ENCODE measurements at places on chromosomes 12 and 14.

DNA sequence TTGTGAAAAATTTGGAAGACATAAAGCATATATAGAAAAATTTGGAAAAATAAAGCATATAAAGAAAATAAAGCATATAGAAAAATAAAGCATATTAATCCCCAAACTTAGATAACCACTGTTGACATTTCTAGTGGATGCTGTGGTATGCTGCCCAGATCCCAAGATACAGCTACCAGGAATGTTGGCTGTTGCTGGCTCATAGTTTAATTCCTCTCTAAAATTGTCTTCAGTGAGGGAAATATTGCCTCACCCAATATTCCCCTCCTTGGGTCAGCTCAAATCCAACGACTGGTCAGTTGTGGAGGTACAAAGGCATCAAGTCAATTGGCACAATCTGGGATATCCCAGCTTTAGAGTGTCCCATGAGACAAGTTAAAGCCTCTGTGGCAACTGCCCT is 10.1 kb upstream of the KICS2 start:
- no peak for DNase-seq

- DNase-seq = no peak
These were observed 16.9 kb upstream of the KRT7 start for GRCh38 chr12:52216100-52216499.

- no peak for DNase-seq
These were observed 377.1 kb upstream of the RGS6 start for GRCh38 chr14:71554959-71555612.

DNA sequence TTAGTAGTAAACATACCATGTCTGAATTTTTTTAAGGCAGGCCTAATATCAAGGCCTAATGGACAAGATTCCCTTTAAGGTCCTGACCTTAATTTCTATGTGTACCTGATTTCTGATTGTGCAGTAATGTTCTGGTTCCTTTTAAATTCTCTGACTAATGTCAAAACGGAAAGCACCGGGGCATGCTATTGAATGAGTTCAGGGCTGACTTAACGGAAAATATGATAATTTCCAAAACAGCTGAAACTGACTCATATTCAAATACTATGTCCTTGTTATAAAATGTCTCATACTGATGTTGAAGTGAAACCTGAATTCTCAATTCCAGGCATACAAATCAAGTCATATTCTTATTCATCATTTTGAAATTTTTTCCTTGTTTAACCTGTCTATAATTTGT is 6.7 kb downstream of the TAS2R43 start:
- DNase-seq = no peak

- DNase-seq = no peak
These were observed 4.5 kb upstream of the HDAC7 start for GRCh38 chr12:47824198-47824597.

GRCh38 chr12:31745242-31745641 is 16.4 kb upstream of the AMN1 start:
- DNase-seq = no peak

DNA sequence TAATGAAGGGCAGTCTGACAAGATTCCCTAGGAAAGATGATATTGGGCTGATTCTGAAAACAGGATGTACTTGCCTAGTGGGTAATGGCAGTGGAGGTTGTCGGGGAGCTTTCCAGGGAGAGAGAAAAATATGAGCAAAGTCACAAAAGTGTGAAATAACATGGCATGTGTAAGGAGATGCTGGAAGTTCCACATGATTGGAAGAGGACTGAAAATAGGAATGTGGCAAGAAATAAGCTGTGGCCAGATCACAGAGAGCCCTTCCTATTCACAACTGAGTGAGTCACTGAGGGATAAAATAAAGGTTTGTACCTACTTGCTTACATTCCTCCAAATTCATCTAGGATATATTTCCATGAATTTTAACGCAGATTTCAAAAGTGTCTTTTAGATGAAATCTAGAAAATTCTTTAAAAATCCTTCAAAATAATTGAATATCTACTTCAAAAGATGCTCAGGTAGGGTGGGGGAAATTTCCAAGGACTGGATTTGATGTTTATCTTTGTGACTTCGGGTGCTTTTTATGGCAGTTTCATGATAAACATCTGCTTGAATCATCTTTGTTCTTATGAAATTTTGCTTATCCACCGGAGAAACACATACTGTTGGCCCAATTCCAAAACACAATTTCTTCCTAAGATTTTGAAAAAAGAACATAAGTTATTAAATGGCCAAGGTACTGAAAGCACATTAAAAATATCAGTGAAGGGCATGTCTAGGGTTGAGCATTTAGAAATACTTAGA is 36.3 kb upstream of the SLC2A13 start:
- DNase-seq = no peak

DNA sequence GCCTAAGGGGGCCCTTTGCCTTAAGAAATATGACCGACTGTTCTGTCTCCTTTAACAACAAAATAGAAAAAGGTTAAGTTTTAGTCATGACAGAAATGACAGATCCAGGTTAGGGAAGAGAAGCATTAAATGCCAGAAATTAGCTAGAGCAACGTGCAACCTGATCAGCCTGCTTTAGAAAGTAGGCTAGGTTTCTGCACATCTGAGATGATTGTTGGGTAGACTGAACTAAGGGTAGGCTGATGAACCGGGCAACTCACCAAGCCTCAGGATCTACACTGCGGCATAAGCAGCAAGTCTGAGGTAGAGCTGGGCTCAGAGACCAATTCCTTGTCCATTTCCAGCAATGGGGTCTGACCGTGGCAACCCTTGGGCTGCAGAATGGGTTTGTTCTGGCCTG is 29.4 kb downstream of the NPC2 start:
- DNase-seq = no peak

- no peak for DNase-seq
These were observed 953.8 kb downstream of the TRHDE start for GRCh38 chr12:73225941-73226340.

- no peak for DNase-seq
These were observed 7.2 kb upstream of the C1R start for GRCh38 chr12:7099290-7099996.

- no peak for DNase-seq
These were observed 95.7 kb upstream of the ESRRB start for GRCh38 chr14:76280221-76280620.

GRCh38 chr12:89427508-89428156 is 75.3 kb upstream of the DUSP6 start:
- no peak for DNase-seq

DNA sequence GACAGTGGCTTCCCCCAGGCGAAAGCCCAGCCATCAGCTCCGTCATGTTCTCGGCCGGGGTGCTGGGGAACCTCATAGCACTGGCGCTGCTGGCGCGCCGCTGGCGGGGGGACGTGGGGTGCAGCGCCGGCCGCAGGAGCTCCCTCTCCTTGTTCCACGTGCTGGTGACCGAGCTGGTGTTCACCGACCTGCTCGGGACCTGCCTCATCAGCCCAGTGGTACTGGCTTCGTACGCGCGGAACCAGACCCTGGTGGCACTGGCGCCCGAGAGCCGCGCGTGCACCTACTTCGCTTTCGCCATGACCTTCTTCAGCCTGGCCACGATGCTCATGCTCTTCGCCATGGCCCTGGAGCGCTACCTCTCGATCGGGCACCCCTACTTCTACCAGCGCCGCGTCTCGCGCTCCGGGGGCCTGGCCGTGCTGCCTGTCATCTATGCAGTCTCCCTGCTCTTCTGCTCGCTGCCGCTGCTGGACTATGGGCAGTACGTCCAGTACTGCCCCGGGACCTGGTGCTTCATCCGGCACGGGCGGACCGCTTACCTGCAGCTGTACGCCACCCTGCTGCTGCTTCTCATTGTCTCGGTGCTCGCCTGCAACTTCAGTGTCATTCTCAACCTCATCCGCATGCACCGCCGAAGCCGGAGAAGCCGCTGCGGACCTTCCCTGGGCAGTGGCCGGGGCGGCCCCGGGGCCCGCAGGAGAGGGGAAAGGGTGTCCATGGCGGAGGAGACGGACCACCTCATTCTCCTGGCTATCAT is 663 bp downstream of the PTGER2 start:
- peak; percentile 18 for DNase-seq

- DNase-seq = no peak
These were observed 74.0 kb upstream of the EIF5 start for GRCh38 chr14:103259801-103260628.

- DNase-seq = no peak
These were observed 90.4 kb upstream of the CCDC91 start for GRCh38 chr12:28099871-28100270.

DNA sequence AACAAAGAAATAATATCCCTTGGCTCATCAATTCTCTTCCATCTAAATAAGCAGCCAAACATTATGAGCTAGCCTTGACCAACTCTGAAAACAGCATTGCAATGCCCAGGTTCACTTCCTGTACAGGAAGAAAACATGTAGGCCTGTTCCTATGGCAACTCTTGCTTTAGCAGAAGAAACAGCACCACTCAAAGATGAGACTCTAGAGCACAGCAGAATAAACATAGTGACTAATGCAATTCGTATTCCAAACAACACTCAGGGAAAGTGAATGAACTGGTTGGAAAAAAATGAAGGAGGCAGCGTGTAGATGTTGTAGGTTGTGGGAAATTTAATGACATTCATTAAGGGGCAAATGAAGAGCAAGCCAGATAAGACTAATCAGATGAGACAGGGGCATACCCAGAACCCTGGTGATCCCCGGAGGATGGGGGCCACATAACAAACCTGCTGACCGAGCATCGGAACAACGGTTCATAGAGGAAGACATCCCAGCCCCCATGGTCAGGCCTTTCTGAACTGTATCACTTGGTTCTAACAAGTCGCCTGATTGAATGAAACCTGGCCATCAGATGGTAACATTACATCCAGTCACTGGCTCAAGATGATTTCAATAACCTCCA is 9.0 kb downstream of the ARHGDIB start:
- no peak for DNase-seq

- DNase-seq = no peak
These were observed 341.2 kb upstream of the NAV3 start for GRCh38 chr12:77489331-77489970.

- DNase-seq = no peak
These were observed 40.5 kb downstream of the RASSF3 start for GRCh38 chr12:64650762-64651161.

GRCh38 chr14:92463141-92463540 is 50.4 kb upstream of the RIN3 start:
- no peak for DNase-seq

DNA sequence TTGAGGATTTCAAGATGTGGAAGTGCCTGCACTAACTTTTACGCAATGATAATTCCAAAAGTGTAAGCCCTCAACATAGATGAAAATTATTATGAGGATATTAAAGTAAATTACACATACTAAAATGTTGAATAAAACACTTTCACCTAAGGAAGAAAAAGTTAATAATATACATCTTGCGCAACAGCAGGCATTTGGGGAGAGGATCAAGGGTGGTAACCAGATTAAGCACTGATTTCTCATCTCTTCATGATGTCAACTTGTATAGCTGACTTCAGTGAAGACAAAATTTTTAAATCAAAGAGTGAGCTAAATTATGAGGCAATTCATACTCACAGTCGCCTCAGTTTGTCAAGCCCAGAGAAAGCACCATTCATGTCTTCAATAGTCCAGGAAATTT is 33.8 kb downstream of the LRIG3 start:
- DNase-seq = no peak

GRCh38 chr14:85991156-85991555 is 461.2 kb downstream of the FLRT2 start:
- DNase-seq = no peak

GRCh38 chr14:52918486-52918885 is 32.4 kb downstream of the FERMT2 start:
- DNase-seq = no peak

DNA sequence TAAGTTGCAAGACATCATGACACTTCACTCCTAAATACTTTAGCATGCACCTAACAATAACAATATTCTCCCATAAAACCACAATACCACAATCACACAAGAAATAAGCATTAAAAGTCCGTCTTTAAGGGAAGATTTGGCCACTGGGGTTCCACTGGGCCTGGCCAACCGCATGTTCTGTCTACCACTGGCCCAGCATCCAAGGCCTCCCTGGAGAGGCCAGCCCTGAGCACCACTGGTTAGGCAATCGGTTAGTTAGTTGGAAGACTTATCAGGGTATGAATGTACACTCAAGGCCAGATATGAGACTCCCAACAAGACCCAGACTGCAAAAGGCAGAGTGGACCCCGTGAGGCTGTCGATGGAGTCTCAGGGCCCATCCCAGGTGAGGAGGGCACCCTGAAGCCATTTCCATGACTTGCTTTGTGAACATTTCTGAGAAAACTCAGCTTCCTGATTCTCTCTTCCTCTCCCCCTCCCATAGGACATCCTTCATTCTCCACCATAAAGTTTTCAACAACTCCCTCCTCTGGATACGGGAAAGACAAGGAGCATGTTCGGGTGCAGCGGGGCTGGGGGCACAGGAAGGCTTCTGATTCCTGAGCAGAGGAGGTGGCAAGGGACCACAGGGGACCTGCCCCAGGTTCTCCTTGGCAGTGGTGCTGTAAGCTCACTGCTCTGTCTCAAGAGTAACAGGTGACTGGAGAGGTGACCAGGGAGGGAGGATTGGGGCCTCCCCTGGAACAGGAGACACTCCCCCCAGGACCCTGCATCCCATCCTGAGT is 5.9 kb downstream of the PXN start:
- DNase-seq = no peak

DNA sequence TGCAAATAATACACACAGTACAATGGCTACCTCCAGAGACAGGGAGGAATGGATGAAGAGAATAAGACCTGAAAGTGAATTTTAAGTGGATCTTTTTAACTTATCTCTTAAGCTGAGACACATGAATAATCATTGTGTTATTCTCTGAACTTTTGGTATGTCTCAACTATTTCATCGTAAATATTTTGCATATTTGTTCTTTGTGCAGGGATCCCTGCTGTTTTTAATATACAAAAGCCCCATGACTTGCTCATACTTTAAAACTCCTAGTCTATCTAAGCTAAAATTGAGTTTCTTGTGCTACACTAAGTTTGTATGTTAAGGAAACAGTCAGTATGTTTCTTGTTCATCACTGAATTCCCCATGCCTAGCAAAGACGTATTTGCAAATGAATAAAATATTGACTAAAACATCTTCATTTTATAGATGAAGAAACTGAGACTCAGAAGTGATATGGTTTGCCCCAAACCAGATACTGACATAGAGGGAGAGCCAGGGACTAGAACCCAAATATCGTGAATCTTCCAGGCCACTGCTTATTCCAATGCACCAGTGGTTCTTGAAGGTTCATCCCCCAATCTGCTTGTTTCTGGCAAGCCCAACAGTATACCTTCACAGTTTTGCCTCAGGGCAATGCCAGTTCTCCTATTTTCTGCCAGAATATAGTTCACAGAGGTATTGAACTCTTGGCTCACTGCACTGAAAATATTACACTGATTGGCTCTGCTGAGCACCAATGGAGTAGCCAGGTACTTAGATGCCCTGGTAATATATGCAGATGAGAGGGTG is 356.9 kb downstream of the MED13L start:
- DNase-seq = no peak

- DNase-seq = no peak
These were observed 55.6 kb upstream of the ACTN1 start for GRCh38 chr14:69034612-69035262.
